Renal cortex interstitium (tissue), 15 donors: ENCODE measurements at places on chromosomes 6 and 20.

- DNase-seq, result no peak
Measured at GRCh38 chr6:51737580-51738360, 349.6 kb downstream of the PKHD1 start.

GRCh38 chr20:10784554-10785183 lies 110.9 kb upstream of the JAG1 start:
- DNase-seq, result no peak

DNA sequence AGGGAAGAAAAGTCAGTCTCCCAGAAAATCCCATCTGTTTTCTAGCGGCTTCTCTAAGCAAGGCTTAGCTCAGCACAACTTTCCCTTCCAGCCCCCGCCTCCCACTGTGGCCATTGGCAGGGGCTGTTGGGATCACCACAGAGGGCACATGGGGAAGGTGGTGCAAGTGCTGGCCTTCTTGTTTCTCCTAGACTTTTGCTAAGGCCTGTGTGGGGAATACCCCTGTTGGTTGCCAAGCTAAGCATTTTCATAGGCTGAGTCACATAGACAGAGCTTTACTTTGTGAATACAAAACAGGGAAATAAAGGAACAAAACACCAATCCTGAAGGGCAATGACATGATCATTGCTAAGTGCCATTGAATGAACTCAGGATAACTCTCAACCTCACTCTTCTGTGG lies 32.4 kb upstream of the TIAM2 start:
- no peak for DNase-seq

- DNase-seq, result no peak
Measured at GRCh38 chr20:8981482-8981881, 87.4 kb upstream of the PLCB4 start.

DNA sequence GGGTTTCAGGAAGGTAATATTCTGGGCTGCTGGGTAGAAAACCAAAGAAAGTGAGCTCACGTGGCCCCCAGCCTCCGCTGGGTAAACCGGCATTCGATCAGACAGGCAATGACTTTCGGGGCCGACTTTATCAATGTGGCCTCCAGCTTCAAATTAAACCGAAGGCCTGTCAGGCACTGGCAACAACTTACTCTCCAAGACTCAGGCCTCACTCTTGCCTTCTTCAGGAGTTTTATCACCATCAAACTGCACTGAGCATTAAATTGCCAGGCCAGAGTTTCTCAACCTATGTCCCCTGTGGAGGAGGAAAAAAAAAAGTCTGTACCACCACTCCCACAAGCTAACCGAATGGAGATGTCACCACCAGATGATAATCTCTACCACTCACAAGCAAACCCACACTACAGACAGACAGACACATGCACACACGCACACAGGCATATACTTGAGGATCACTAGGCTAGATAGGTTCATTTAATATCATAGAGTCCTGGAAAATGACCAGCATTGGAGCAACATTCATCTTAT lies 1.1 kb upstream of the MBOAT1 start:
- no peak for DNase-seq
